ENCODE measurements at places on chromosomes 4 and X.

DNA sequence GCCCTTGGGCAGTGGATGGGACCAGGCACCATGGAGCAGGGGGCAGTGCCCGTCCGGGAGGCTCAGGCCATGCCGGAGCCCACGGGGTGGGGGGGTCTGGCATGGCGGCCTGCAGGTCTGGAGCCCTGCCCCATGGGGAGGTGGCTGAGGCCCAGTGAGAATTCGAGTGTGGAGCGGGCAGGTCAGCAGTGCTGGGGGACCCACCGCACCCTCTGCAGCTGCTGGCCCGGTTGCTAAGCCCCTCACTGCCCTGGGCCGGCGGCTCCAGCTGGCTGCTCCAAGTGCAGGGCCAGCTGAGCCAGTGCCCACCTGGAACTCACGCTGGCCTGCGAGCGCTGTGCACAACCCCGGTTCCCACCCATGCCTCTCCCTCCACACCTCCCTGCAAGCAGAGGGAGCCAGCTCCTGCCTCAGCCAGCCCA, 1157.9 kb upstream of the ADGRL3 start:
- no peak for DNase-seq

DNA sequence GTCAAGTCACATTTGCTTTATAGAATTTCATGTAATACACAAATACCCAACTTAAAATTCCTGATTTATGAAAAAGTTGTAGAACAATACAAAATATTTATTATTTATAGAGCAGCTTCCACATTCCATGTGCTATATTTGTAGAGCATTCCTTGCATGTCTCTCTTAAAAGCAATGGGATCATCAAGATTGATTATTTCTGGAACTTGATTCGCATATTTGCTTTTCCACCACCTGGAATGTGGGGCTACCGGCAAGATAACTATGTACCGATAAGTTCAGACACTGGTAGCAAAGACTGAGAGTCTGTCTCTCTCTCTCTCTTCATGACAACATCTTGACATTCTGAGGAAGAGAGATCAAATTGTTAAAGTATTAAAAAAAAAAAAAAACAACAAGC, 59.3 kb downstream of the MAPK10 start:
- DNase-seq, result no peak

DNA sequence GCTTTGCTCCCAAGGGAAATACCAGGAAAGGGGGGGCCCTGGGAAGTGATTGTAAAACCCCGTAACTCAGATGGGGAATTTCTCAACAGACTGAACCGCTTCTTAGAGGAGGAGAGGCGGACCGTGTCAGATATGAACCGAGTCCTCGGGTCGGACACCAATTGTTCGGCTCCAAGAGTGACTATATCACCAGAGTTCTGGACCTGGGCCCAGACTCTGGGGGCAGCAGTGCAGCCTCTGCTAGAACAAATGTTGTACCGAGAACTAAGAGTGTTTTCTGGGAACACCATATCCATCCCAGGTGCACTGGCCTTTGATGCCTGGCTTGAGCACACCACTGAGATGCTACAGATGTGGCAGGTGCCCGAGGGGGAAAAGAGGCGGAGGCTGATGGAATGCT, 1.0 kb downstream of the PNMA3 start:
- DNase-seq, result no peak

DNA sequence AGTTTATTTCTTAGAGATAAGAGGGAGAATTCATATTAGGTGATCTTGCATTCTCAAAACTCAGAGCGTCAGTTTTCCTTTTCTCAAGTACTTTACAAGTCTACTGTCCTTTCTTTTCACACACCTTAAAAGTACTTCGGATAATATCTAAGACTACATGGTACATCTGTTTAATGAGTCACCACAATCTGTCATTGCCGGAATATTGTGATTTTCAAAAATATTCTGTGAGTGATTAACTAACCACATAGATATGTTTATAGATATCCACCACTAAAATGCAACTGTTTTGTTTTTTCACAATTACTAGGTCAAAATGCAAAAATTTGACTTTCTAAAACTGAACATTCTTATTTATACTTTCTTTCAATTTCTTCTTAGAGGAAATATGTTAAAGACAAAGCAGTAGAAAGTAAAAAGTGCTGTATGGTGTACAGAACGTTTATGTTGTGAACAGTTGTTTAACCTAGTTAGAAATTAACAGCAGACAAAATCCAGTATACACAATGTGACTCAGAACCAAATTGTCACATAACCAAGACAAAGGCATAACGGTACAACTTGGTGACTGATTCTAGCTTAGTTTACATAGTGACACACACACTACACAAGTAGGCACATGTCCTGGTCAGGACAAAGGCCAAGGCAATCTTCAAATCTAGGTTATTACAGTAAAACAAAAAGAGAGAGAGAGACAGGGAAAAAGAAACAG, 482.9 kb downstream of the NAF1 start:
- no peak for DNase-seq

DNA sequence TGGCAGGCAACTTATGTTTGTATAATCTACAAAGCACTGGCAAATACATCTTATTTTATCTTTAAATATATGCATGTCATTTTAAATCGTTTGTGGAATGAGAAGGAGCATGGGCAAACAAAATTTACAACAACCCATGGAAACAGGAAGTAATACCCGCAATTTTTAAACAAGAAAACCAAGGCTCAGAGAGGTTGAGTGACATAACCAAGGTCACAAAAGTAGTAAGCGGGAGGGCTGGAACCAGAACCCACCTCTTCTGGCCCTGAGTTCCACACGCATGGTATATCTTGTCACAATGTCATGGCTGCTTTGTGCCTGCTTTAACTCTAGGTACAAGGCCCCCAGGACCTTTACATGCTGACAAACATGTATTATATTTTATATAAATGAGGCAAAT, 52.9 kb downstream of the SLC7A11 start:
- DNase-seq, result no peak

DNA sequence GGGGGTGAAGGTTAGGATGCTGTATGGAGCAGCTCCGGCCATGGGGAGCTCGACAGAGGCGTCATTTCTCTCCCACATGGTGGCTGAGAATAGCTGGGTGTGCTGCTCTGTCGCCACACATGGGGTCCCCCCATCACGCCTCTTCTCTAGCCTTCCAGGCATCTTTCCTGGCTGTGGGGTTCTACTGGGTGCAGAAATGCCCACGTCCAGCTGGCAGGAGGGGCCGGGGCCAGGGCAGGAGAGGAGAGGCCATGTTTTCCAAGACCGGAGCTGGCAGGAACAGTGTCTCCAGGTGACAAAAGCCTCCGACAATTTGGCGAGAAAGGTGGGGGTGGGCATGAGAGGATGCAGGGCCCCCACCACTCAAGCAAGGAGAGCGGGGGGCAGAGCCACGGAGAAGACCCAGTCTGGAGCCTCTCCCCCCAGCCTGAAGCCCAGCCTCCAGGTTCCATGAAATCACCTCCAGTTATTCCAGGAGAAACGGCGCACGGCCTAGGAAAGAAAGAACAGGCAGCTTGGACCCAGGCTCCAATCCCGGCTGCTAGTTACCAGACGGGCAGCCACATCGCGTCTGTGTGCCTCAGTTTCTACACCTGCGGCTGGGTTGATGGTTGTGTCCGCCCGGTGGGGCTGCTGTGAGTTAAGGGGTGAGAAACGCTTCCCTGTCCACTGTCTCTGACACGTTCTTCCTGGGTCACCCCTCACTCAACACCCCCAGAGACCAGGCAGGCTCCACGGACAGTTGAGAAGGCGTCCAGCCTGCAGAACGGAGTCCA, 27.4 kb upstream of the SPON2 start:
- DNase-seq, result no peak

- no peak for DNase-seq
Observed at GRCh38 chr4:108053251-108053711, 63.6 kb downstream of the HADH start.
